ENCODE measurements at places on chromosomes 16 and 17. TPM values are rescaled to one million over a fixed set of nuclear protein-coding genes. Genes with fewer than 3 reads are reported as not detected.

Gene CALB2
- total RNA-seq = 0.39 TPM

GRCh38 chr17:44862278-44862914 is 14.7 kb downstream of the HIGD1B start:
- peaks cover 2% of the 10 kb centered on the region for H3K27me3 ChIP-seq
- H3K4me3 ChIP-seq = no peak overlapping the region
- H3K4me1 ChIP-seq = no peaks in the 10 kb centered on the region

GRCh38 chr17:72004011-72004427 is 116.8 kb upstream of the SOX9 start:
- no peaks in the 10 kb centered on the region for H3K27me3 ChIP-seq
- DNase-seq = no peak
- H3K4me3 ChIP-seq = no peak overlapping the region
- no peaks in the 10 kb centered on the region for H3K4me1 ChIP-seq

DNA sequence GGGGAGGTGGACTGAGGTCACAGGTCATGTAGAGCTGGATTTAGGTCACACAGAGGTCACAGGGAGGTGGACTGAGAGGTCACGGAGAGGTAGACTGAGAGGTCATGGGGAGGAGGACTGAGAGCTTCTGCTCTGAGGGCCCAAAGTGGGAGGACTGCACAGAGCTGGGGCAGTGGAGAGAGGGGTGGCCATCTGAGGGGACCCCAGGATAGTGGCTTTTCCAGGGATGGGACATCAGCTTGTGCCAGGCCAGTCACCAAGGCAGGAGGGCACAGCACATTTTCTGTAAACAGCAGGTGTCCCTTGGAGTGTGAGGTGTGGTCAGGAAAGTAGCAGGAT is 26.1 kb upstream of the JPT2 start:
- peaks cover 12% of the 10 kb centered on the region for H3K36me3 ChIP-seq
- no peak for DNase-seq
- H3K4me3 ChIP-seq = peak overlapping the region; percentile 18
- peaks cover 11% of the 10 kb centered on the region for H3K27me3 ChIP-seq
- H3K4me1 ChIP-seq = no peaks in the 10 kb centered on the region

- no peak overlapping the region for H3K27ac ChIP-seq
- peaks cover 6% of the 10 kb centered on the region for H3K4me1 ChIP-seq
- no peaks in the 10 kb centered on the region for H3K36me3 ChIP-seq
- no peak overlapping the region for H3K4me3 ChIP-seq
Observed at GRCh38 chr16:15483857-15484256, 49.5 kb downstream of the BMERB1 start.

- H3K27me3 ChIP-seq = peaks cover 11% of the 10 kb centered on the region
- peaks cover 22% of the 10 kb centered on the region for H3K4me1 ChIP-seq
- peak overlapping the region; percentile 2 for H3K27ac ChIP-seq
- no peaks in the 10 kb centered on the region for H3K36me3 ChIP-seq
- H3K4me3 ChIP-seq = peak overlapping the region; percentile 28
Observed at GRCh38 chr17:77601054-77601979, 357.2 kb upstream of the TNRC6C start.

Gene KRTAP4-3
- total RNA-seq = not detected

- no peak overlapping the region for H3K27ac ChIP-seq
- no peaks in the 10 kb centered on the region for H3K36me3 ChIP-seq
- H3K4me3 ChIP-seq = no peak overlapping the region
Observed at GRCh38 chr17:68060336-68060735, 24.8 kb downstream of the KPNA2 start.

GRCh38 chr17:16987066-16987829 is 15.3 kb upstream of the TNFRSF13B start:
- no peaks in the 10 kb centered on the region for H3K36me3 ChIP-seq
- H3K27ac ChIP-seq = no peak overlapping the region
- H3K4me3 ChIP-seq = no peak overlapping the region

GRCh38 chr17:56690441-56691291 is 97.2 kb downstream of the NOG start:
- no peaks in the 10 kb centered on the region for H3K36me3 ChIP-seq
- H3K4me1 ChIP-seq = peaks cover 6% of the 10 kb centered on the region
- no peaks in the 10 kb centered on the region for H3K27me3 ChIP-seq
- H3K4me3 ChIP-seq = no peak overlapping the region
- no peak for DNase-seq
- H3K27ac ChIP-seq = no peak overlapping the region

Gene CTRB2
- total RNA-seq = not detected

Gene VAT1
- 413 TPM for total RNA-seq

GRCh38 chr17:79547586-79547985 is 63.3 kb downstream of the RBFOX3 start:
- no peak overlapping the region for H3K27ac ChIP-seq
- peaks cover 13% of the 10 kb centered on the region for H3K36me3 ChIP-seq
- no peak overlapping the region for H3K4me3 ChIP-seq
- peaks cover 19% of the 10 kb centered on the region for H3K27me3 ChIP-seq
- peaks cover 43% of the 10 kb centered on the region for H3K4me1 ChIP-seq

Gene CIAO3
- total RNA-seq = 49.5 TPM

Gene HAGHL
- 31.7 TPM for total RNA-seq

GRCh38 chr16:81997738-81998137 is 13.5 kb downstream of the SDR42E1 start:
- DNase-seq = no peak
- H3K36me3 ChIP-seq = peaks cover 12% of the 10 kb centered on the region
- no peaks in the 10 kb centered on the region for H3K4me1 ChIP-seq
- no peak overlapping the region for H3K4me3 ChIP-seq
- no peaks in the 10 kb centered on the region for H3K27me3 ChIP-seq

GRCh38 chr17:74314877-74315276 is 11.1 kb upstream of the KIF19 start:
- peaks cover 9% of the 10 kb centered on the region for H3K4me1 ChIP-seq
- H3K27me3 ChIP-seq = peaks cover 14% of the 10 kb centered on the region
- no peak overlapping the region for H3K27ac ChIP-seq
- no peak overlapping the region for H3K4me3 ChIP-seq

Gene LRRC46
- total RNA-seq = 1.3 TPM

Data from glutamatergic neuron (in vitro differentiated cells).